ENCODE measurements at places on chromosomes 2 and 18. TPM values are rescaled to one million over a fixed set of nuclear protein-coding genes. Genes with fewer than 3 reads are reported as not detected.

Gene MYO5B
- 5.2 TPM for total RNA-seq

Gene KHK
- 1.1 TPM for total RNA-seq

Gene SRD5A2
- not detected for total RNA-seq

Gene KRTCAP3
- total RNA-seq: not detected

DNA sequence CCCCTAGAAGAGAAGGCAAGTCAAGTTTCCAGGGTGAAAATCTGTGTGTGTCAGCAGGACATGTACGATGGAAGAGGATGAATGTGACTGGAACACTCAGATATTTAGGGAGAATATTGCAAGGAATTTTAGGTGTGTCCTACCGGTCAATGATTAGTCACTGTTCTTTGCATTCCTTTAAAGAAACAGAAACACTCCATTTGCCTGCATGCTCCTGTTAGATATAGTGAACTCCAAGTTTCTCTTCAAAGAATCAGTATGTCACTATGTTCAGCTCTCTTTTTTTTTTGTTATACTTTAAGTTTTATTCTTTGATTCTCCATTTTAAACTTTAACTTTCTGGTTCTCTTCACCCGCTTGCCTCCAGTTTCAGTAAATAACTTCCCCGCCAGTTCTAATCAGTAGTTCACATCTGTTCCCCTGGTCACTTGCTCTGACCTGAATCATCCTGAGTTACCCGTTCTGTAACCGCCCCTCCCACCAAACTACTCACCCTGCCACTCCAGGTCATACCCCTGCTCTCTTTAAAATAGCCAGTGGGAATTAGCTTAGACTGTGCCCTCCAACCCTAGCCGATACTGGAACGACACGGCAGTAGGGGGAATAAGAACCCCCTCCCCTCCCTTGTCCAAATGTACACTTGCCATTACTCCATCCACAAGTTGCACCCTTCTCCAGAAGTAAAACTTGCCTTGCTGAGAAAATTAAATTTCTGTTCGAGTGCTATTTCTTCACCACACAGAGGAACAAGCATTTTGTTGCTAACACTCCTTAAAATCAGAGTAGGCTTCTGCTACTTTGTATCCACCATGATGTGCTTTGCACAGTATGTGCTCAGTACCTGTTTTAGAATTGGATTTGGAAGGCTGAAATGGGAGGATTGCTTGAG is 268.4 kb downstream of the METTL4 start:
- no peak for DNase-seq

- no peak for DNase-seq
Measured at GRCh38 chr2:137405496-137405895, 558.8 kb upstream of the HNMT start.

DNA sequence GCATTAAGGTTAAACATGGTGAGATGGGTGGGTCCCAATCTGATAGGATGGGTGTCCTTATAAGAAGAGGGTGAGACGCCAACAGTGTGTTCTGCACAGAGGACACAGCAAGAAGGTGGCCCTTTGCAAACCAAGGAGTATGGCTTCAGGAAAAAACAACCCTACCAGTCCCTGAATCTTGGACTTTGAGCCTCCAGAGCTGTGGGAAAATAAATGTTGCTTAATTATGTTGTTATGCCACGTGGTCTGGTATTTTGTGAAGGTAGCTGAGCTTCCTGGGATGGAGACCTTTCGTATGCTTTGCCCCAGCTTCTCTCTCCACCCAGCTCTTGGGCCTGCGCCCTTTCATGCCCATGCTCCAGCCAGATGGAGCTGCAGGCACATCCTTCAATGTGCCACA is 114.2 kb upstream of the EPC2 start:
- DNase-seq: no peak

DNA sequence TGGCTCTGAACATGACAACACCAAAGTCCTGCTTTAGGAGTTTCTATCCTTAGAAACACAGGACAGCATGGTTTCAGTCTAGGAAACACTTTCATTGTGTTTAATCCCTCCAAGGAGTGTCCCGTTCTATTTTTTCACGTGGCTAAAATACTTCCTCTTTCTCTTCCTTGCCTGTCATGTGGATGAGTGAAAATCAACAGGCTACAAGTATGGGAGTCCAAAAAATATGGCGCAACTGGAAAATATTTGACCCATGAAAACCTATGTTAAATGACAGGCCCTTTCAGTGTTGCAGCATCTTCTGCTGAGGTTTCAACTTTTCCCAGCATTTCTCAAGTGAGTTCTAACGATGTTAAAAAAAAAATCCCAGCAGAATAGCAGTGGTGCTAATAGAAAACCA is 146.3 kb downstream of the LAMA3 start:
- no peak for DNase-seq

GRCh38 chr2:9548506-9548905 is 7.1 kb downstream of the ADAM17 start:
- DNase-seq: no peak

DNA sequence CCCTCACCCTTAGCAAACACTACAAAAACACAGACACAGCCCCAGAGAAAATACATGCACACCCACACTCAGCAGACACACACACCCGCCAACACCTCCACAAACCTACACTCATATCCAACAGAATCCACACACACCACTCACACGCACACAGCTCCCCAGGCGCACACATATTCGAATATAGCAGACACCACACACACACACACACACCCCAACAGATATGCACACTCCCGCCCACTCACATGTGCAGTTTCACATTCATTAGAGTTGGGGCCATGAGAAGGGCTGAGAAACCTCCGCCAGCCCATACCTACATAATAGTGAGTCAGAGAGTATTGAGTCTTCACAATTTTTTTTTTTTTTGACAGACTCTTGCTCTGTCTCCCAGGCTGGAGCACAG is 29.4 kb upstream of the NOTO start:
- no peak for DNase-seq

DNA sequence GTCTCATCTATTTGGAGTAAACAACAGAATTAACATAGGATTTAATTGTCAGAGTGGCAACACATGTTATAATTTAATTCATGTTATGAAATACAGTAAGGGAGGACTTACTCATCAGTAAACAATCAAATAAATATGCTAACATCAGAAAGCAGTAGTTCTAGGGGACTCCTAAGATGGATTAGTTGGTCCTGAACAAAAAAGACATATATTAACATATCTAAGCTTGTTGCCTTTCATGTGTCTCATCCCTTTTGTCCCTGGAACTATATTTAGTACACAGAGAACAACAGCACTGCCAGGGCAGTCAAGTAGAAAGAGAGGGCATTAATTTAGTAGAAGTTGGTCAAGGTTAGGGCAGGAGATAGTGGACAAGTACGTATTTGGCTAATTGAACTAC is 117.8 kb upstream of the FZD5 start:
- DNase-seq: no peak

- DNase-seq: peak; percentile 76
Measured at GRCh38 chr2:43217228-43218154, 8.9 kb downstream of the ZFP36L2 start.

Data from cardiac septum (tissue), 1 donor.